ENCODE measurements at places on chromosomes 13 and 19. TPM values are rescaled to one million over a fixed set of nuclear protein-coding genes. Genes with fewer than 3 reads are reported as not detected.

GRCh38 chr19:14030997-14031718 is 404 bp upstream of the IL27RA start:
- DNase-seq: no peak

- no peak for DNase-seq
Observed at GRCh38 chr13:73900591-73900990, 233.6 kb downstream of the KLF12 start.

DNA sequence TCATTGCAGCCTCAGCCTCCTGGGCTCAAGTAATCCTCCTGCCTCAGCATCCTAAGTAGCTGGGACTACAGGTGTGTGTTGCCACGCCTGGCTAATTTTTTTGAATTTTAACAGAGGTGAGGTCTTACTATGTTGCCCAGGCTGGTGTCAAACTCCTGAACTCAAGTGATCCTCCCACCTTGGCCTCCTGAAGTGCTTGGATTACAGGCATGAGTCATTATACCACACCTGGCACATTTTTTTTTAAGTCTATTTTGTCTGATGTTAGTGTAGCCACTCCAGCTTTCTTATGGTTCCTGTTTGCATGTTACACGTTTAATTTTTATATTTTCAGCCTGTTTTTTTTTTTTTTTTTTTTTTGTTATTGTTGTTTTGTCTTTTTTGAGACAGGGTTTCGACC is 24.8 kb downstream of the KDM4B start:
- DNase-seq: no peak

DNA sequence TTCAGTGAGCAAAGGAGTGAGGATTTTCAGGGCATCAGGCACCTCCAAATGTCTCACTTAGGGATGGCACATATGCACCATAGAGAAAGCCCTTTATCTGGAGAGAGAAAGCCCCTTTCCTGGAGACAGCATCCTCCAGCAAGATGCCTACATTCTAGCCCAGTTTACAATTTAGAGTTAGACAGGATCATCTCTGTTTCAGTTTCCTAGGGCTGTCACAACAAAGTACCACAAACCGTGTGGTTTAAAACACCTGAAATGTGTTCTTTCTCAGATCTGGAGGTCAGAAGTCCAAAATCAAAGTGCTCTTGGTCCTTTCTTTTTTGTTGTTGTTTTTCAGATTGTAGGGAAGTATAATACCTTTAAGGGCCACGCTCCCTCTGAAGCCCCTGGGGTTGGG is 61.8 kb downstream of the MBNL2 start:
- DNase-seq: no peak

ZNF836 gene
- 7.2 TPM for total RNA-seq

DNA sequence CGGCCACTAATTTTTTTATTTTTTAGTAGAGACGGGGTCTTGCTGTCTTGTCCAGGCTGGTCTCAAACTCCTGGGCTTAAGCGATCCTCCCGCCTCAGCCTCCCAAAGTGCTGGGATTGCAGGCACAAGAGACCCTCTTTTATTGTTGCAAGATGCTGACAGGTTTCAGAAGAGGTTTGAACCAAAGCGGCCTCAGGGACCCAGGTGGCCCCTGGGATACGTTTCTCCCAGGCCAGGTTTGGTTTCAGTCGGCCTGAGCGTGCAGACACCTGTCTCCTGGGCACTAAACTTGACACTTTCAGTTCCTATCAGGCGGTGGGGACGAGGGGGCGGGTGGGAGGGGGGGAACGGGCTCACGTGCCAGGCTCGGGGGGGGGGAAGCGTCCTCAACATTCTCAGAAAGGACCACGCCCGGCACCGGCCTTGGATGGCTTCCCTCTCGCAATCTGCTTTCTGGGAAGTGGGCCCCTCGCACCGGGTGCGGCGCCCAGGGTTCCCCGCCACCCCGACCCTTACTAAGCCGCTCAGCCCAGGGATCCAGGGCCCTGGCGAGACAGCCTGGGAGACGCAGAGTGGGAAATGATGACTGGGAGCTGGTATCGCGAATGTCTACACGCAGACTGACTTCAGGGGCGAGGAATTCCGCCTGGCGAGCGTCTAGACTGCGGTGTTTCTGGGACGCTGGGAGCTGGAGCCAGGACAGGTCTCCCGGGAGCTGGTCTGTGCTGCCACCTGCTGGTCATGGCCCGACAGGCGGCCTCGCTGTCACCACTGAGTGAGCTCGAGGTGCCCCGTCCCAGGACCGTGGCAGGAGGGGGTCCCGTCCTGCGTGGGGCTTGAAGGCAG is 91.6 kb downstream of the GNG7 start:
- DNase-seq: peak; percentile 77

GRK1 gene
- total RNA-seq: 0.11 TPM

ADGRE3 gene
- not detected for total RNA-seq
